ENCODE measurements at places on chromosomes 1 and 21.

DNA sequence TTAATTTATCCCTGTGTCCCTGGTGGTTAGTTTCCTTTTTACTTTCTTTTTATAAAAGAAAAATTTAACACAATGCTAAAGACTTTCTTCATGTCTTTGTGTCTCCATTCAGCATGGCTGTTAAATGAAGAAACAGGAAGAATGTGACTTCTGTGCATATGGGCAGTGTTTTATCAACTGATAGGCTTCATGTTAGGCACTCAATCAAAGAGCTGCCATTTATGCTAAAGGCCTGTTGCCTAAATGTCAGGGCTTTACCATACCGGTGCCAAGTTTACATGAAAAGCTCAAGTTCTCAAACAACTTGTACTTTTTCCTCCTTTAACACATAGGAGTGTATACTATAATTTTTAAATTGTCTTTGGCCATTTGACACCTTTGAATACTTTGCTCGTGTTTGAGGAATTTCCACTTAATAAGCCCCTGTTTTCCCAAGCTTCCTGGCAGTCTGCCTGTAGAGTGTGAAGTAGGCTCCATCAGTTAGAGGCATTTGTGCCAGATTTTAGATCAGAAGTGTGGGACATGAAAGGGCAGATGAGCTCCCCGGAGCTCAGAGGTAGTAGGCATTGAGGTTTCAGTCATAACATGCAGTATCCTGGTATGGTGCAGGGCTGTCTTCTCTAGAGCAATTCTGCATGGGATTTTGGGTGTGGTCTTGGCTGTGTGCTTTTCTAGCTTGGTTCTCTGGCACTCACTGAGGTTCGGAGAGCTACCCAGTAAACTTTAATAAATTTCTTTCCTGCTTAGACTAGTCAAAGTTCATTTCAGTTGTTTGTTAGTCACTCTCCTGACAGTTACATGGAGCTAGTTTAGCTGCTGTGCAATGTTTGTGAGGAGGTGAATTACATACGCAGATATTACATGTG is 119.0 kb downstream of the LEPR start:
- DNase-seq: no peak

GRCh38 chr1:181133441-181133951 is 45.0 kb downstream of the IER5 start:
- peak; percentile 44 for DNase-seq

DNA sequence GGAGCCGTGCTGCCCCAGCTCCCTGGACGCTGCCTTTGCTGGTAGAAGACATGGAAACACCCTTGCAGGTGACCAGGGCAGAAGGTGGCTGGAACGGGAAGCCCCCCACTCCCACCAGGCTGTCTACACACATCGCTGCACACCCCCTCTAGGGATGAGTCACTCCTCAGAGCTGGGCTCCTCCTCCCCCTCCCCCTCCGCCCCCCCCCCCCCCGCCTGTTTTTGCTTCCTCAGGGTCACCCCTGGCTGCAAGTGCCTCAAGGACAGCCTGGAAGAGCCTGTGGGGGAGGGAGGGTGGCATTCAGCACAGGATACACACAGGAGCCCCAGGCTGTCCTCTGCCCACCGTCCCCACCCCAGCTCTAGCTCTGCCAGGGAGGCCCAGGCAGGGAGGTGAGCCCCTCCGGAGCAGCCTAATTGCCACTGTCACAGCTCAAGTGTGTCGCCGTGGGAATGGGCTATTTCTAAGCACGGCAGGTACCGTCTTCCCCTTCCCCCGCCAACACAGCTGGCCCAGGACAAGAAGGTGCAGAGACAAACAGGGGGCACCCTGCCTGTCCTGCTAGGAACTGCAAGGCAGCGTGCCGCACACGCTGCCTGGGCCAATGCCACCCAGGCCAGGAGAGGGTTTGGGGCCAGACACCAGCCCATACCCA is 2.5 kb downstream of the FNDC10 start:
- DNase-seq: peak; percentile 26

DNA sequence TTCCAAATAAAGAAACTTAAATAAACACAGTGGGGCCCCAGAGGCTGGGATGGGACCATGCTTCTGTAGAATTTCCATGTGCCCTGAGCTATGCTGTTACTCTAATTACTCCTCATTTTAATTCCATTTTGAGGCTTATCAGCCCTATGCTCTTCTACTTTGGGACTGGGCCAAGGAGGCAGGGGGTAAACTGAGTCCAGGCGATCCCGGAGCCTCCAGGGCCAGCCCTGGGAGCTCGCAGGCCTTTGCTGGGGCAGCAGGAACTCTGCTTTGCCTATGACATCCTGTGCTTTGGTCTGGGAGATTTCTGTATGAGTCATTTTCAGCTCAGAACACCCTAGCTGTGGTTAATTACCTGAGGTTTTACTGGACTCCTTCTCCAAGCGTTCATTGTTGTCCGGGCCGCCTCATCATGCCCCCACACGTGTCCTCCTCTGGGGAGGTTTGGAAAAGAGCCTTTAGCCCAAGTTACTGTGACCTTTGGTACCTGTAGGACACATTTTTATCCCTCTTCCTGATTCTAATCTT is 95.7 kb downstream of the RHOU start:
- no peak for DNase-seq

DNA sequence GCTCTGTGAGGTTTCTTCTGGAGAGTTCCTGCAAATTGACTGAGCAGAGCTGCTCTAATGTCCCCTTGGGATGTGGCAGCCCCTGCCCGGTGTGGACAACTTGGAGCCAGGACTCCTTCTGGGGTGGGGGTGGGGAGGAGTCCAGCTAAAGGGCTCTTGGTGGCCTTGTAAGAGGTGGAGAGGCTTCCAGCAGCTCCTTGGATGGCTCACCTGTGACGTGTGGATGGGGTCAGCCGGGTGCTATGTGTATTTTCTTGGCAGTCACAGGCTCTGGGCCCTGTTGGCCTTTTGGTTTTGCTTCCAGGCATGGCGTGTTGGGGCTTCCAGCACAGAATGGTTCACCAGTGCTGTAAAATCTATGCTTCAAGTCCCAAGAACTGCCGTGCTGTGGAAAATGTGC is 38.2 kb downstream of the TRAPPC10 start:
- no peak for DNase-seq

DNA sequence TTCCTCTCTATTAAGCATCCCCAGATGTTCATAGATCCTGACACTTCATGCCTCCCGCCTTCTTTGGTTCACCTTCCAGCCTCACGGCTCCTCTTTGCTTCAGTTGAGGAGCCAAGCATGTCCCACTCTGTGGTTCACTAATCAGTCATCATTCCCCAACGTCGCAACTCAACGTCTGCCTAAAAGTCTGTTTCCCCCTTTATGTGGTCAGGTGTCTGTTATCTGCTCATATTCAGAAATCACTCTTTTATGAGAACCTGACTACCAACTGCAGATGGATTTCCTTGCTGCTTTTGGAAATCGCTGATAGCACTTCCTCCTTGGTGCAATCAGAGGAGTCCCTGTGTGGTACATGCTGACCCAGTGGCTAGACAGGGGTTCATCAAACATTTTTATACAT is 94.1 kb upstream of the VANGL1 start:
- DNase-seq: no peak

- no peak for DNase-seq
Measured at GRCh38 chr1:205512059-205513045, 7.9 kb downstream of the CDK18 start.

DNA sequence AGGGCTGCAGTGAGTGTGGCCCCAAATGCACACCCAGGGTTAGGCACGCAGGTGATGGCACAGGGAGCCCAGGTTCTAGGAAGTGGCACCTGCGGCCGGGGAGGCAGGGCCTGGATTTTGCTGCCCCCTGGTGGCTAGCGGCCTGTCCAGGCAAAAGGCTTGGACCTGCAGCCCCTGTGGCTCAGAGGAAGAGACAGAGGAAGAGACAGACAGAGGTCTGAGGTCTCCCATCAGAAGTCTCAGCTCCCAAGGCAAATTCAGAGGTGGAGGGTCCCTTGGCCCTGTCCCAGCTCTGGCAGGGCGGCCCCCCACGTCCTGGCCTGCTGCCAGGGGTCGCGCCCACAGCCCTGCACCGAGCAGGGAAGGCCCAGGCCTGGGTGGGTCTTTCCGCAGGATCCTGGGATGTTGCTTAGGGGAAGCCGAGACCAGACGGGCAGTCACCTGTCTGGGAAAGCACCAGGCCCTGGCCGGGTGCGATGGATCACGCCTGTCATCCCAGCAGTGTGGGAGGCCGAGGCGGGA is 8.0 kb upstream of the TNFRSF14 start:
- peak; percentile 60 for DNase-seq

DNA sequence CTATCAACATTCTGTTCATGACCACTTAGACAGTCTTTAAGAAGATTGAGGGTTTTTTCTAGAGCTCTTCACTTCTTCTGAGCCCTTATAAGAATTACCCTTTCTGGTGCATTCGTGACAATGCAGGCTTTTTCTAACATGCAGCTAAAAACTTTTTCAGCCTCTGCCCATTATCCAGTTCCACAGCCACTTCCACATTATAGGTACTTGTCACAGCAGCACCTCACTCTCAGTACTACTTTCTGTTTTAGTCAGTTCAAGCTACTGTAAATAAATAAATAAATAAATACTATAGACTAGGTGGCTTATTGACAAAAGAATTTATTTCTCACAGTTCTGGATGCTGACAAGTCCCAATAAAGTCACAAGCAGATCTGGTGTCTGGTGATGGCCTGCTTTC is 284.4 kb upstream of the PKN2 start:
- DNase-seq: no peak

DNA sequence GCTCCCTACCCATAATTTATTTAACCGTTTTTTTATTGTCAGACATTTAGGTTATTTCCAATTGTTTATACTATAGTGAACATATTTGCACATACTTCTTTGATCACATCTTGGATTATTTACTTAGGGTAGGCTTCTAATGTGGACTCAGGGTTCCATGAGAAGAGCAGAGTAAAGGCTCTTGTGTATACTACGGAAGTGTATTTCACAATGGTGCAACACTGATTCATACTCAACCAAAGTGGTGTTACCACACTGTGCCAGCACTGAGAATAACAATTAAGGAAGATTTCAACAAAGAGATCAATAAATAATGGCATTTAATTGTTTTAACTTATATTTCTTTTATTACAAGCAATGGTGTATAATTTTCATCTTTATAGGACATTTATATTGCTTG is 251.2 kb downstream of the ZNF326 start:
- no peak for DNase-seq

GRCh38 chr1:64200064-64200463 is 3.4 kb upstream of the UBE2U start:
- DNase-seq: no peak

GRCh38 chr1:206833801-206834200 is 31.6 kb upstream of the IL20 start:
- peak; percentile 12 for DNase-seq

DNA sequence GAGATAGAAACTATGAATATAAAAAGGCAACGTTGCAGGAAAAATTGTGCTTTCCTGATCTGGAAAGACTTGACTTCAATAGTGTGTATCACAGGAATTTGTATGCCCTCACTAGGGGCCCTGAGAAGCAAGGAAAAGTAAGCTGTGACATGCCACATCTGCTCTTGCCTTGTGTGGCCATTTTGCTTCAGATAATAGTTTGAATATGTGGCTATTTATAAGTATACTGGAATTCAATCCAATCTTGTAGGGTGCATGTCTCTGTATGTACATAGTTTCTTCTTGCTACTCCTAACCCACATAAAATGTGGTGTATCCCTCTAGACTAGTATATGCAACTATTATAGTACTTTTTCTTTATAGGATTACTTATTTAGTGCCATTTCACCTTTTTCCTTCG is 31.1 kb upstream of the SCYL3 start:
- DNase-seq: no peak

GRCh38 chr1:193462629-193463320 is 276.4 kb upstream of the B3GALT2 start:
- no peak for DNase-seq

DNA sequence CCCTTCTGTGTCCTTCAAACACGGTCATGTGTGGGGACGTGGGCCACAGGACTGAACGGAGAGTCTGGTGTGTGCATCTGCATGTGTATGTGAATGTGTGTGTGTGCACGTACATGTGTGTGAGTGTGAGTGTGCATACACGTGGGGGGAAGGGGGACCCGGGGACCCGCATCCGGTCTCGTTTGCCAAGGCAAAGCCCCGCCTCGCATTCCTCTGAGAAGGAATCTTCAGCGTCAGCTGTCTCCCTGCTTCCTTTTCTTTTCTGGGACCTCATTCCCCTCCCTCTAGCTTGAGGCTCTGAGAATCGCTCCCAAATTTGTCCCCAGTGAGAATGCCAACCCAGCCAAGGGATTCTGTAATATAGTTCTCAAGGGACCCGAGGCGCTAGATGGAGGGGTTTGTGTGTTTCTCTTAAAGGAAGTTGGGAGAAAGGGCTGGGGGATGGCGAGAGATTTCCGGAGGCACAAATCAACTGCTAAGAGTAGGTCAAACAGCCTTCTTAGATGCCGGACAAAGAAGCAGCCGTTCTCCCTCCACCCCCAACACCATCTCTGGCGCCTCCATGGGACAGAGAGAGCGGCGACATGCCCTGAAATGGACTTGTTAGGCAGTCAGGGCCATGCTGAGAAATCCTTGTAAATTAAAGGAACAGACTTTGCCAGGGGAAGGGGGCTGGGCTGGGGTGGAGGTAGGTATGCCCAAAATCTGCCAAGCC is 6.6 kb downstream of the IFFO2 start:
- no peak for DNase-seq

DNA sequence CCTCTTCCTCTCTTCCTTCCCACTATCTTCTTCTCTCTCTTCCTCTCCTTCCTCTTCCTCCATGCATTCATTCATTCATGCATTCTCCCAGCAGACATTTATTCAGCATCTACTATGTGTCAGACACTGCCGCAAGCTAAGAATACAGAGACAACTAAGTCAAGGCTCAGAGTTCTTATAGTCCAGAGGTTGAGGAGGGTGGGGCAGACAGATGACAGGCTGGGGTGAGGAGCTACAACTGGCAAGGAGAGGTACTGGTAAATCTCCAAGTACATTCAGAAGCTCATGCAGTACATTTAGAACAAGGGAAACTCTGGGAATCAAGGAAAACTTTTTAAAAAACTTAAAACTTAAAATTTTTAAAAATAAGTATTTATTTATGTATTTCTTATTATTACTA is 56.4 kb upstream of the FMOD start:
- DNase-seq: no peak

DNA sequence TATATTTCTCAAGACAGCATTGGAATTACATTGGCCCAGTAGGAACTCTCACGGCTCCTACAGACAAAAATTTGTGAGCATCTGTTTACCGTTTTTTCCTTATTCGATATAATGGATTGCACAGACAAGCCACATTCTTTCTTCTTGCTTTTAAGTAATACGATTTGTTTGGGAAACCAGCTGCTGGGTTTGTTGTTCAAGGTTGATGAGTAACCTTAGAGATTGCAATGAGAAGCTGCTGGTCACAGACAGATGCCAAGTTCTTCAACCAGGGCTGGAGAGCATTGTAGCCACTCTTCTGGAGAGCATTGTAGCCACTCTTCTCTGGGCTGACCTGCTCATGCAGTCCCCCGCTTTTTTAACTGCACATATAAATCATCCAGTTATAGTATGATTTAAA is 1.4 kb upstream of the MIA3 start:
- peak; percentile 15 for DNase-seq

DNA sequence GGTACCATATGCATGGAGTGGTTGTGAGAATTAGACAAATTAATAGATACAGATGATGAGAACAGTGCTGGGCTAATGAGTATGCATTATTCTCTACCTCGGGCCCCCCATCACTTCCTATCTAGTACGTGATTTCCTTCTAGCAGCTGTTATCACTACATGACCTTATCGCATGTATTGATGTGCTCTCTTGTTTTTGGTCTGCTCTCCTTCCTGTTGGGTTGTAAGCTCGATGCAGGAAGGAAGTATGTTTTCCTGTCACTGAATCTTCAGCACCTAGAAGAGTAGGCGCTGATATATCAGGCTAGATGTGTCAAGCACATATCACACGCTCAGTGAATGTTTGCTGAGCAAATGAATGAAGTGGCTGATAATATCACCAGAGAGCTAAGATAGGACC is 43.9 kb upstream of the IFNAR2 start:
- DNase-seq: no peak

- DNase-seq: no peak
Measured at GRCh38 chr1:183726825-183727224, 73.7 kb upstream of the APOBEC4 start.
